Colonic mucosa (tissue), 4 donors: ENCODE measurements at places on chromosomes 6 and 20. TPM values are rescaled to one million over a fixed set of nuclear protein-coding genes. Genes with fewer than 3 reads are reported as not detected.

ROMO1 gene
- total RNA-seq, result 189 TPM

SPATS1 gene
- not detected for total RNA-seq

PSORS1C1 gene
- 2.2 TPM for total RNA-seq

- H3K4me1 ChIP-seq, result no peaks in the 10 kb centered on the region
- peak overlapping the region; percentile 55 for H3K27ac ChIP-seq
- H3K27me3 ChIP-seq, result no peaks in the 10 kb centered on the region
- DNase-seq, result no peak
Observed at GRCh38 chr6:161228921-161229591, 44.8 kb downstream of the AGPAT4 start.

- H3K4me1 ChIP-seq, result no peaks in the 10 kb centered on the region
- no peak overlapping the region for H3K4me3 ChIP-seq
- no peak overlapping the region for H3K27ac ChIP-seq
- DNase-seq, result no peak
- no peaks in the 10 kb centered on the region for H3K27me3 ChIP-seq
Observed at GRCh38 chr20:48262466-48262865, 477.2 kb upstream of the SULF2 start.

GRCh38 chr6:157075549-157076450 lies 247.5 kb downstream of the TMEM242 start:
- no peak for DNase-seq
- no peak overlapping the region for H3K4me3 ChIP-seq
- H3K27me3 ChIP-seq, result no peaks in the 10 kb centered on the region
- no peak overlapping the region for H3K27ac ChIP-seq
- no peaks in the 10 kb centered on the region for H3K4me1 ChIP-seq

GRCh38 chr6:138979813-138980668 lies 8.0 kb downstream of the REPS1 start:
- peaks cover 3% of the 10 kb centered on the region for H3K4me1 ChIP-seq
- no peak overlapping the region for H3K27ac ChIP-seq
- H3K4me3 ChIP-seq, result no peak overlapping the region
- H3K27me3 ChIP-seq, result no peaks in the 10 kb centered on the region

DNA sequence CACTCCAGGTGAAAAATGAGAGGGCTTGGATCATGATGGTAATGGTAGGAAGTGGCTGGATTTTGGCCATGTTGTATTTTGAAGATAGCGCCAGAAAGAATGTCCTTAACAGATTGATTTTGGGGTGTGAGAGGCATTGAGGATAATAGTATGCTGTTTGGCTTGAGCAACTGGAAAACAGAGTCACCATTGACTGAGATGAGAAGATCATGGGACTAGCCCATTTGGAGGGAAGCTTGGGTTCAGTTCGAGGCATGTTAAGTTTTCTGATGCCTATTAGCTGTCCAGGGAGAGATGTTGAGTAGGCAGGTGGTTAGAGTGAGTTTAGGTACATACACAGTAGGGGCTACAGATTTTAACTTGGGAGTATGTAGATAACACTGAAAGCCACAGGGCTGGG lies 23.3 kb downstream of the PLCG1 start:
- no peak for DNase-seq
- no peaks in the 10 kb centered on the region for H3K4me1 ChIP-seq
- no peak overlapping the region for H3K27ac ChIP-seq
- H3K4me3 ChIP-seq, result no peak overlapping the region
- no peaks in the 10 kb centered on the region for H3K27me3 ChIP-seq
- H3K36me3 ChIP-seq, result peaks cover 13% of the 10 kb centered on the region

DNA sequence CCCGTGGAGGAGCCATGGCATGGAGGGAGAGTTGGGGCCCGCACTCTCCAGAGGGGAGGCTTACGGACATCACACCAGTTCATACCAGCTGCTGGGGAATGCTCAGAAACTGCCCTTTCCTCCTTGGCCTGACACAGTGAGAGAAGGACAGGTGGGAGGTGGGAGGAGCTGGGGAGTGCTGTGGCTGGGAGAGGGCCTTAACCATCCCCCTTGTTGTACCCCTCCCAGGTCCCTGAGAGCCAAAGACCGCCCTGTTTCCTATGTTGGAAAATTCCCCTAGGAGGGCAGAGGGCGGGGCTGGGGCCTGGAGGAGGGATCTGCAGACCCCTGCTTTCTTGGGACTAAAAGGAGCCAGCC lies 24.1 kb downstream of the FOXP4 start:
- no peak overlapping the region for H3K4me3 ChIP-seq
- H3K36me3 ChIP-seq, result no peaks in the 10 kb centered on the region
- DNase-seq, result no peak
- no peaks in the 10 kb centered on the region for H3K27me3 ChIP-seq
- H3K4me1 ChIP-seq, result no peaks in the 10 kb centered on the region

DNA sequence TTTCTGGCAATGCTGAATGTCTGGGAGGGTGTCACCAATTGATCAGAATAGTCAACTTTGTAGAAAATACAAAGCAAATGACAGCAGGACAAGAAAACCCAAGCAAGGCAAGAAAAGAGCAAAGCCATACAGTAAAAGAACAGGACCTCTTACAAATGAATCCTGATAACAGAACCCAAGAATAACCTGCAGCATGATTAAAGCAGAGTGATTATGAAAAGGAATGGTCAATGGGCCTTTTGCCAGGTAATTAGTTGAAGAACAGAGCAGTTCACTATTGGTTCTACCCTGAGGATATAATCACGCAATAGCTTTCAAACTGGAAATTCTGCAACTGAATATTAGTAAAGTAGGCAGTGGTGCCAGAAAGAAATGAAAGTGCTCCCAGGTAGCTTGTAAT lies 319.8 kb downstream of the FRK start:
- H3K27me3 ChIP-seq, result no peaks in the 10 kb centered on the region
- H3K4me1 ChIP-seq, result no peaks in the 10 kb centered on the region
- DNase-seq, result no peak
- H3K27ac ChIP-seq, result no peak overlapping the region
- H3K4me3 ChIP-seq, result no peak overlapping the region

DNA sequence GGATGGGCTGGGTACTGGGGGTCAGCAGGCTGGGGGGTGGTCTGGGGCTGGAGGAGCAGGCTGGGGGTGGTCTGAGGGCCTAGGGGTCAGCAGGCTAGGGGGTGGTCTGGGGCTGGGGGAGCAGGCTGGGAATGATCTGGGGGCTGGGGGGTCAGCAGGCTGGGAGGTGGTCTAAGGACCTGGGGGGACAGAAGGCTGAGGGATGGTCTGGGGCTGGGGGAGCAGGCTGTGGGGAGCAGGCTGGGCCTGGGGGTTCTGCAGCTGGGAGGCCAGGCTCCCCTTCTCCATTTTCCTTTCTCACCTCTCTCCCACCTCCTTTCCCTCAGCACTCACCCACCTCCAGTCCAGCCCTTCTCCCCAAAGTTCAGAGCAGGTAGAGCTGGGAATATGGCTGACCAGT lies 114.2 kb downstream of the PSMB1 start:
- H3K4me1 ChIP-seq, result no peaks in the 10 kb centered on the region
- no peak for DNase-seq
- H3K27ac ChIP-seq, result no peak overlapping the region
- H3K4me3 ChIP-seq, result no peak overlapping the region
- H3K36me3 ChIP-seq, result no peaks in the 10 kb centered on the region

DNA sequence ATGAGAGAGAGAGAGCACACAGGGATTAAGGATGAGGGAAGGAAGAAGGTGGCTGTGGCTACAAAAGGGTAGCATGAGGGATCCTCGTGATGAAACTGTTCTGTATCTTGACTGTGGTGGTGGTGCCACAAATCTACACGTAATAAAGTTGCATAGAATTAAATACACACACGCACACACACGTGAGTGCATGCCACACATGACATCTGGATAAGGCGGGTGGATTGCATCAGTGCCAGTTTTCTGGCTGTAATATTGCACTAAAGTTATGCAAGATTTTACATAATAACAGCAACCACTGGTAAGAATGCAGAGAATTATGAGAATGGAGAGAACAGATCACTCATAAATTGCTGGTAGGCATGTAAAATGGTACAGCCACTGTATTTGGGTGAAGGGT lies 16.9 kb upstream of the STK35 start:
- no peak overlapping the region for H3K4me3 ChIP-seq
- no peaks in the 10 kb centered on the region for H3K4me1 ChIP-seq
- no peaks in the 10 kb centered on the region for H3K36me3 ChIP-seq
- DNase-seq, result no peak

- H3K36me3 ChIP-seq, result no peaks in the 10 kb centered on the region
- H3K27ac ChIP-seq, result no peak overlapping the region
- DNase-seq, result no peak
- H3K27me3 ChIP-seq, result no peaks in the 10 kb centered on the region
- no peak overlapping the region for H3K4me3 ChIP-seq
Observed at GRCh38 chr6:34074064-34074742, 71.7 kb downstream of the GRM4 start.

DNA sequence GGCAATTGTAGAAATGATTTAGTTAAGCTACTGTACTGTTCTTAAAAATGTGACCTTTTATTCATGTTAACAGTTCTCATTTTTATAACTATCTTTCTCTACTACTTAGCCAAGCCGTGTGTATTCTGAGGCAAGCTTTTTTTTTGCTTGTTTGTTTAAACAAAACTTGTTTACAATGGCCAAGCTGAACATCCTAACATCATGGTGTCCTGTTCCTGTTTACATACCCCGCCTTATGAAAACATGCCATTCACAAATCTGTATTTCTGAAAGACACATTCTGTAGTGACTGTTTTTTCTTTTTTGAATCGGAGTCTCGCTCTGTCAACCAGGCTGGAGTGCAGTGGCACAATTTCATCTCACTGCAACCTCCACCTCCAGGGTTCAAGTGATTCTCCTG lies 140.9 kb downstream of the NCOA3 start:
- no peaks in the 10 kb centered on the region for H3K4me1 ChIP-seq
- H3K27ac ChIP-seq, result no peak overlapping the region
- no peaks in the 10 kb centered on the region for H3K27me3 ChIP-seq
- H3K36me3 ChIP-seq, result no peaks in the 10 kb centered on the region
- H3K4me3 ChIP-seq, result no peak overlapping the region

DNA sequence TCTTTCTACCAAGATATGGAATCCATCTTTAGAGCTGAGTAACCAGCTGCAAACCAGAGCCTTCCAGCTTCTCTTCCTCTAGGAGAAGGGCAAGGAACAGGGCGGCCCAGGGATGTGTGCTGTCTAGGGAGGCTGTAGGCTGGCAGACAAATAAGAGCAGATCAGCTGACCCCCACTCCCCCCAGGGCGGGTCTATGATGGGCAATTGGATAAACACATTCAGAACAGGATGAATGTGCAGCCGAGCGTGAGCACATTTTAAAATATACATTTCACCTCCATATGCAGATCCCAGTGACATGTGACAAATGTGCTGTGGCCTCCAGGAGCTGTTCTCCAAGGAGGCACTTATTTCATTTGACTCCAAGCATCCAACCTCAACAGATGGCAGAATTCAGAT lies 580.1 kb downstream of the PTPRT start:
- H3K4me3 ChIP-seq, result no peak overlapping the region
- no peaks in the 10 kb centered on the region for H3K36me3 ChIP-seq
- H3K4me1 ChIP-seq, result no peaks in the 10 kb centered on the region
- DNase-seq, result no peak

DNA sequence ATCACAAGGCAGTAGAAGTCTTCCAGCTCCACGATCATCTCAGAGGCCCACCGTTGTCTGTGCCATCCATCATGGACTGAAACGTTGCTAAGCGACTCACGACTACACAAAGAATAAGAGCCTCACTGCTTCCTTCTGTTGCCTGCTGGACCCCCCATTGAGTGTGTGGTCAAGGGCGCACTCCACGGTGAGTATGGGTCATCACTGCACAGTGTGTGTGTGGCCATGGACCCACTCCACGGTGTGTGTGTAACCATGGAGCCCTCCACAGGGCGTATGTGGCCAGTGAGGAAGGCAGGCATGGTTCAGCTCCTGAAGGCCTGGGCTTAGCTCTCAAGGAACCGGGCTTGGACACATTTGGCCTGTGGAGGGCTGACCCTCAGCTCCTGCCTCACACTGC lies 123.4 kb upstream of the AFDN start:
- H3K36me3 ChIP-seq, result no peaks in the 10 kb centered on the region
- H3K27ac ChIP-seq, result no peak overlapping the region
- H3K4me3 ChIP-seq, result no peak overlapping the region

DNA sequence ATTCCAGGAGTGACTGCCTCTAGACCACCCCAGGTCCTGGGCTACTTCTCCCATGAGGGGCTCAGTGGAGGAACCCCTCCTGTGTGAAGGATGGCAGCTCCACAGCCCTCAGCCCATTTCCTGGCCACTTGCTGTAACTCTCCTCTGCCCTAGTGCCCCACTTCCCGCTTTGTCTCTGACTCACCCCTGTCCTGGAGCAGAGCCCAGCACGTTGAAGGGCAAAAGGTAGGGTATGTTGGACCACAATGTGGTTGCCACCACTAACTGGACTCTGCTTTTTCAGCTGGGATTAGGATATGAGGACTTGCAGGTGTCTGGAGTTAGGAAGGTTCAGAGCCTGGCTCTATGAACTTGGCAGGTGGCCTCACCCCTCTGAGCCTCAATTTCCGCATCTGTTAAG lies 2.4 kb downstream of the MYBL2 start:
- H3K27ac ChIP-seq, result no peak overlapping the region
- no peaks in the 10 kb centered on the region for H3K36me3 ChIP-seq
- no peak overlapping the region for H3K4me3 ChIP-seq
- DNase-seq, result no peak

GRCh38 chr20:53664121-53664520 lies 70.5 kb upstream of the ZNF217 start:
- H3K4me3 ChIP-seq, result no peak overlapping the region
- H3K4me1 ChIP-seq, result no peaks in the 10 kb centered on the region
- no peaks in the 10 kb centered on the region for H3K27me3 ChIP-seq
- no peaks in the 10 kb centered on the region for H3K36me3 ChIP-seq
- no peak for DNase-seq

DNA sequence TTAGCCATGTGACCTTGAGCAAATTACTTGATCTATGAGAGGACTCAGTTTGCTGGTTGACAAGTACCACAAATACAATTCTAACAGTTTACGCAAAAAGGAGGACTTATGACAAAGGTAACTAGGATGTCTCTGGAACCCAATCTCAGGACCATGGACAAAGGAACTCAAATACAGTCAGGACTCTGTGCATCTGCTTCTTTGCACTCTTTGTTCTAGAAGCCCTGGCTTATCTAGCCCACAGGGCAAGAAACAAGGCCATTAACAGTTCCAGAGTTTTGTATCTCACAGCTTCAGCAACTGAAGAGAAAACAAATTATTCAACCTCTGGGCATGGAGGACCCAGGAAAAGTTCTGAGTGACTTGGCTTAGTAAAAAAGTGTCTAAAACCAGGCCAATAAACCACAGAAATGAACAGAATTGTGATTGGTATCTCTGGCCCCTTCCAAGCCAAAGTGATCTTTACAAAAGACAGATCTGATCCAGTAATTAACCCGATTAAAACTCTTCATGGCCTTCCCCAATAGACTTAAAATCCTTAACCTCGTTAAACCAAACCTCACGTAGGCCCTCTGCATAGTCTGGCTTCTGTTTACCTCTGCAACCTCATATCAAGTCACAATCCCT lies 5.9 kb downstream of the WASF1 start:
- H3K4me3 ChIP-seq, result no peak overlapping the region
- no peak for DNase-seq
- H3K36me3 ChIP-seq, result no peaks in the 10 kb centered on the region
- H3K4me1 ChIP-seq, result no peaks in the 10 kb centered on the region

DNA sequence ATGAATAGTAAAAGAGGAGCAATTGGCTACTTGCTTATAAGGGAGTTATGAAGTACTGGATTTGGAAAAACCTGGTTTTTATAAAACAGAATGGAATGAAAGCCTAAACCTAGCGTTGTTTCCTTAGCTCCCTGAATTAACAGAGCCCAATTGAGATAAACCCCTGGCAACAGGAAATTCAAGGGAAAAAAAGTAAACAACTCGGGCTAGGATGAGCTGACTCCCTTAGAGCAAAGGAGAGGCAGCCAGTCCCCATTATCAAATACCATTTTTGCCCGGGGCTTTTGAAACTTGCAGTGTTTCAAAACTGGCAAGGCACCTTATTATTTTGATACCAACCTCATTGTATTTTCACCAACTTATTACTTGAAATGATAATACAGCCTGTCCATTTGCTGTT lies 587.5 kb downstream of the CD109 start:
- no peak for DNase-seq
- no peak overlapping the region for H3K4me3 ChIP-seq
- H3K27me3 ChIP-seq, result no peaks in the 10 kb centered on the region
- no peaks in the 10 kb centered on the region for H3K4me1 ChIP-seq
